Stimulated activated CD8-positive, alpha-beta memory T cell treated with anti-CD3 and anti-CD28 coated beads, Interleukin-15, amount 100 ng/mL, for 4 hours (primary cell): ENCODE measurements at places on chromosomes 13 and 19.

- DNase-seq: no peak
Observed at GRCh38 chr13:52896827-52897659, 48.6 kb upstream of the PCDH8 start.

- DNase-seq: no peak
Observed at GRCh38 chr13:26221399-26221720, 754 bp downstream of the RNF6 start.

DNA sequence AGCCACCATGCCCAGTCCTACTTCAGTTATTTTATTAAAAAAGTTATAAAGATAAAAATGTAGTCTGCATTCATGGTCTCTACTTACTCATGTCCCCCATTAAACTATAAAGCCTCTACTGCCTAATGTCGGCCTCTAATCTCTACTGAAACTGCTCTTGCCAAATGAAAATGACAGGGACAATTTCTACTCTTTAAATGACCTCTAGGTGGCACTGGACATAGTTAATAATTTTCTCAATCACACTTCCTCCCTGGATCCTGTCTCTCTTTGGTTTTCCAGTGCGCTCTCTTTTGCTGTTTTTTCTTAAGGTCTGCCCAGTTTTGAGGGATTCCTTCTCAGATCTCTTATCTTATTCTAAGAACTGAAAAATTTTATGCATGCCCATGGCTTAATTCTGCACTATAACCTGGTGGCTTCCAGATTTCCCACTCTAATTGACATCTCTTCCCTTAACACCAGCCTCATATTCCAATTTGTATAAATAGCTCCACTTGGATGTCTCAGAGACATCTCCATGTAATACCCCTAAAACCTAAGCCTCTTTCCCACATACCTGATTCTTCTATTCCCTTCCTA is 54.3 kb downstream of the MTMR6 start:
- DNase-seq: no peak

GRCh38 chr19:6602729-6603114 is 11.8 kb upstream of the CD70 start:
- DNase-seq: no peak

DNA sequence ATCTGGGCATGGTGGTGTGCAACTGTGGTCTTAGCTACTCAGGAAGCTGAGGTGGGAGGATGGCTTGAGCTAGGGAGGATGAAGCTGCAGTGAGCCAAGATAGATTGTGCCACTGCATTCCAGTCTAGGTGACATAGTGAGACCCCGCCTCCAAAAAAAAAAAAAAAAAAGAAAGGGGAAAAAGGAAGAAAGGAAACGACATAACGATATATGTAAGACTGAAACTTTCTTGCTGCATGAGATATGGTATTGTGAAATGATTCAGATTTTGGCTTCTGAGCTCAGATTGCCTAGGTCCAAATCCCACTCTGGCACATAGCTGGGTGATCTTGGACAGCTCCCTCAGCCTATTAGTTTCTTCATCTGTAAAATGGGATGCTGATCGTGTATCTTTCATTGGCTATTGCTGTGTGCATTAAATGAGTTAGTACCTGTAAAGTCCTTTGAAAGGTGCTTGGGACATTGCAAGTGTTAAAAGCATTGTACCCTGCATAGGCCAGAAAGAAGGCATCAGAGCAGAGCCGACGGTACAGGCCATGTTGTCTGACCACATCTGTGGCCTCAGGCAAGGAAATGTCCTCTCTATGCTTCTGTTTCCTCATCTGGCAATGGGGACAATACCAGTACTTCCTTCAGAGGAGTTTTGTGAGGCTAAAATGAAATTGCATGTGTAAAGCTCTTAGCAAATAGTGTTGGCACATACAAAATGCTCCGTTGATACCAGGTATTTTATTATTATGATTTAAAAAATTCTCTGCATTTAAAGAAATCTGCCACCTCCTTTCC is 32.6 kb upstream of the SLC46A3 start:
- no peak for DNase-seq

- no peak for DNase-seq
Observed at GRCh38 chr13:93982179-93982918, 497.1 kb downstream of the DCT start.
